ENCODE measurements at places on chromosomes 13 and 19. TPM values are rescaled to one million over a fixed set of nuclear protein-coding genes. Genes with fewer than 3 reads are reported as not detected.

- no peak overlapping the region for H3K4me3 ChIP-seq
- H3K27ac ChIP-seq: peak overlapping the region; percentile 97
- no peaks in the 10 kb centered on the region for H3K4me1 ChIP-seq
- DNase-seq: no peak
- no peaks in the 10 kb centered on the region for H3K27me3 ChIP-seq
These were observed 2.9 kb downstream of the LDLR start for GRCh38 chr19:11092181-11092538.

- peaks cover 5% of the 10 kb centered on the region for H3K4me1 ChIP-seq
- no peak for DNase-seq
- peaks cover 2% of the 10 kb centered on the region for H3K27me3 ChIP-seq
These were observed 1.4 kb downstream of the UBA2 start for GRCh38 chr19:34429553-34429952.

GRCh38 chr13:27044837-27045570 lies 126.6 kb downstream of the USP12 start:
- H3K27me3 ChIP-seq: no peaks in the 10 kb centered on the region
- DNase-seq: no peak
- no peak overlapping the region for H3K27ac ChIP-seq

Gene TMEM38A
- polyA plus RNA-seq: 3.7 TPM

- H3K4me1 ChIP-seq: no peaks in the 10 kb centered on the region
- no peak for DNase-seq
- H3K4me3 ChIP-seq: no peak overlapping the region
- H3K36me3 ChIP-seq: no peaks in the 10 kb centered on the region
- no peaks in the 10 kb centered on the region for H3K27me3 ChIP-seq
These were observed 19.2 kb upstream of the GRTP1 start for GRCh38 chr13:113383089-113383488.

- no peak for DNase-seq
- no peaks in the 10 kb centered on the region for H3K4me1 ChIP-seq
- H3K27me3 ChIP-seq: no peaks in the 10 kb centered on the region
- H3K36me3 ChIP-seq: no peaks in the 10 kb centered on the region
These were observed 32.8 kb downstream of the ATP11A start for GRCh38 chr13:112722433-112723263.

GRCh38 chr13:24860770-24861169 lies 96.8 kb downstream of the RNF17 start:
- H3K27ac ChIP-seq: no peak overlapping the region
- H3K4me3 ChIP-seq: no peak overlapping the region
- H3K27me3 ChIP-seq: peaks cover 2% of the 10 kb centered on the region
- no peak for DNase-seq

GRCh38 chr13:33353646-33354045 lies 68.1 kb upstream of the STARD13 start:
- no peaks in the 10 kb centered on the region for H3K27me3 ChIP-seq
- no peaks in the 10 kb centered on the region for H3K36me3 ChIP-seq
- H3K4me1 ChIP-seq: no peaks in the 10 kb centered on the region
- no peak overlapping the region for H3K27ac ChIP-seq
- DNase-seq: no peak

Gene PCDH20
- 0.67 TPM for polyA plus RNA-seq
